RPMI8226 (cell line): ENCODE measurements at places on chromosomes 16 and 17.

GRCh38 chr16:56987692-56988091 lies 1.7 kb upstream of the NLRC5 start:
- no peak for DNase-seq

- no peak for DNase-seq
Measured at GRCh38 chr17:20284570-20285295, 182.6 kb downstream of the LGALS9B start.

GRCh38 chr16:83856792-83857191 lies 42.1 kb upstream of the MLYCD start:
- no peak for DNase-seq

- DNase-seq: no peak
Measured at GRCh38 chr17:1612400-1612799, 16.2 kb downstream of the SLC43A2 start.

- no peak for DNase-seq
Measured at GRCh38 chr16:15533386-15533785, 99.0 kb downstream of the BMERB1 start.

GRCh38 chr17:33124185-33124584 lies 132.5 kb downstream of the SPACA3 start:
- no peak for DNase-seq

- no peak for DNase-seq
Measured at GRCh38 chr16:30368122-30368791, 2.0 kb downstream of the TBC1D10B start.

GRCh38 chr16:48511071-48511540 lies 98.9 kb downstream of the N4BP1 start:
- DNase-seq: no peak

DNA sequence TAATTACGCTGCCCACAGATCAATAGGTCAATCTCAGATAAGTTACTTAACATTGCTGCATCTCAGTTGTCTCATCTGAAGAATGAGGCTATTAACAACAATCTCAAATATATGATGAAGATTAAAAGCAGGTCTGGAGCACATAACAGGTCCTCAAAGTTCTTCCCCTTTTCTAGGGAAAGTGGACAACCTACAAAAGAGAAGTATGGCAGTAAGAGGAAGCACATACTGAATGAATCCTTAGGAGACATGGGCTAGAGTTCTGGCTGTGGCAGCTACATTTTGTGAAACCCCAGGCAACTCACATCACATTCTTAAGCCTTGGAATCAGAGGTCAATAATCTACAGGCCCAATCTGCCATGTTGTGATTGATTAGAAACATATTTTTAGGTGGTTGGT lies 180.6 kb downstream of the PCTP start:
- DNase-seq: no peak

GRCh38 chr16:58124601-58124915 lies 4.6 kb downstream of the CFAP20 start:
- DNase-seq: no peak

- DNase-seq: no peak
Measured at GRCh38 chr16:85137323-85138072, 25.2 kb upstream of the CIBAR2 start.

- peak; percentile 50 for DNase-seq
Measured at GRCh38 chr17:62791767-62792446, 16.2 kb downstream of the MARCHF10 start.

DNA sequence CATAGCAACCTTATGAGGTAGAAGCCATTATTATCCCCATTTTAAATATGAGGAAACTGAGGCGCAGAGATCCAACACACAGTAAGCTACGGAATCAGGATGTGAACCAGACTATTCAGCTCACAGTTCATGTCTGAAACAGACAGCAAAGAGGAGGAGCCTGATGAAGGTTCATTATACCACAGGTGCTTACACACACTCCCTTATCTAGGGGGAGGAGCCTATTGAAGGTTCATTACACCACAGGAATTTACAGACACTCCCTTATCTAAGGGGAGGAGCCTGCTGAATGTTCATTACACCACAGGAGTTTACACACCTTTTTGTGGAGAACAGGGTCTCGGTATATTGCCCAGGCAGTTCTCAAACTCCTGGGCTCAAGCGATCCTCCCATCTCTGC lies 21.9 kb downstream of the C16orf95 start:
- peak; percentile 45 for DNase-seq

- no peak for DNase-seq
Measured at GRCh38 chr17:79085154-79085920, 10.7 kb downstream of the ENGASE start.
